Neuronal stem cell (in vitro differentiated cells): ENCODE measurements at places on chromosomes 6 and 20.

DNA sequence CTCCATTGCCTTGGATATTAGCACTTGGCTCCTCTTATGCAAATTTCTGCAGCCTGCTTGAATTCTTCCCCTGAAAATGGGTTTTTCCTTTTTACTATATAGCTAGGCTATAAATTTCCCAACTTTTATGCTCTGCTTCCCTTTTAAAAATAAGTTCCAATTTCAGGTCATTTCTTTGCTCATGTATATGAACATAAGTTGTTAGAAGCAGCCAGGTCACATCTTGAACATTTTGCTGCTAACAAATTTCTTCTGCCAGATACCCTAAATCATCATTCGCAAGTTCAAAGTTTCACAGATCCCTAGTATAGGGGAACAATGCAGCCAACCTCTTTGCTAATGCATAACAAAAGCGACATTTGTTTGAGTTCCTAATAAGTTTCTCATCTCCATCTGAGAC is 34.5 kb upstream of the ENPP4 start:
- no peak overlapping the region for H3K4me3 ChIP-seq
- H3K27me3 ChIP-seq: no peaks in the 10 kb centered on the region
- no peaks in the 10 kb centered on the region for H3K4me1 ChIP-seq
- H3K27ac ChIP-seq: no peak overlapping the region

GRCh38 chr6:105112577-105112976 is 67.2 kb downstream of the POPDC3 start:
- DNase-seq: no peak
- no peak overlapping the region for H3K27ac ChIP-seq
- no peaks in the 10 kb centered on the region for H3K27me3 ChIP-seq
- H3K4me3 ChIP-seq: no peak overlapping the region

GRCh38 chr20:34538671-34539123 is 19.8 kb upstream of the MAP1LC3A start:
- no peak for DNase-seq
- H3K36me3 ChIP-seq: peaks cover 48% of the 10 kb centered on the region
- no peaks in the 10 kb centered on the region for H3K4me1 ChIP-seq

GRCh38 chr20:48532028-48532427 is 295.8 kb downstream of the PREX1 start:
- H3K4me1 ChIP-seq: no peaks in the 10 kb centered on the region
- H3K27me3 ChIP-seq: peaks cover 1% of the 10 kb centered on the region
- no peak for DNase-seq
- no peak overlapping the region for H3K4me3 ChIP-seq
- no peaks in the 10 kb centered on the region for H3K36me3 ChIP-seq

- peaks cover 96% of the 10 kb centered on the region for H3K36me3 ChIP-seq
- H3K27me3 ChIP-seq: no peaks in the 10 kb centered on the region
- DNase-seq: no peak
- H3K4me3 ChIP-seq: no peak overlapping the region
- peaks cover 3% of the 10 kb centered on the region for H3K4me1 ChIP-seq
These were observed 1.6 kb downstream of the KIAA0408 start for GRCh38 chr6:127457456-127458064.

DNA sequence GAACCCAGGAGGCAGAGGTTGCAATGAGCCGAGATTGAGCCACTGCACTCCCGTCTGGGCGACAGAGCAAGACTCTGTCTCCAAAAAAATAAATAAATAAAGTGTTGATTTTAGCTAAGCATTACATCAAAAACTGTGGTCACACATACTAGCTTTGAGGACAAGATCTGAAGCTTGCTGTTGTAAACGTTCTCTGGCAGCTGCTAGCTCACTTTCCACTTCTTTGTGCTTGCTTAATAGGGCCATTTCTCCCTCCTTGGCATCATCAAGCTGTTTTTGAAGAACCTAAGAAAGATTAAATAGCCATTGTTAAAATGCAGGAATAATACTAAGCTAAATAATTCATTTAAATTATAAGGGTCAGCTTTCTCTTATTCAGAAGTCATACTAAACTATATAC is 55.7 kb downstream of the FAM184A start:
- H3K36me3 ChIP-seq: peaks cover 54% of the 10 kb centered on the region
- H3K4me1 ChIP-seq: no peaks in the 10 kb centered on the region
- H3K27me3 ChIP-seq: peaks cover 16% of the 10 kb centered on the region
- no peak overlapping the region for H3K27ac ChIP-seq

GRCh38 chr6:105500693-105501092 is 97.8 kb upstream of the PREP start:
- no peak overlapping the region for H3K4me3 ChIP-seq
- no peaks in the 10 kb centered on the region for H3K4me1 ChIP-seq
- no peak for DNase-seq
- no peak overlapping the region for H3K27ac ChIP-seq
- no peaks in the 10 kb centered on the region for H3K36me3 ChIP-seq

- no peaks in the 10 kb centered on the region for H3K4me1 ChIP-seq
- H3K36me3 ChIP-seq: no peaks in the 10 kb centered on the region
- no peak overlapping the region for H3K4me3 ChIP-seq
- H3K27ac ChIP-seq: no peak overlapping the region
- no peaks in the 10 kb centered on the region for H3K27me3 ChIP-seq
These were observed 292.9 kb downstream of the THBS2 start for GRCh38 chr6:168960551-168961263.

GRCh38 chr6:137964876-137965275 is 97.8 kb downstream of the TNFAIP3 start:
- no peaks in the 10 kb centered on the region for H3K4me1 ChIP-seq
- no peaks in the 10 kb centered on the region for H3K36me3 ChIP-seq
- no peak overlapping the region for H3K4me3 ChIP-seq
- no peak overlapping the region for H3K27ac ChIP-seq
- H3K27me3 ChIP-seq: no peaks in the 10 kb centered on the region
- DNase-seq: no peak

- no peaks in the 10 kb centered on the region for H3K36me3 ChIP-seq
- no peak overlapping the region for H3K4me3 ChIP-seq
- no peak overlapping the region for H3K27ac ChIP-seq
These were observed 53.4 kb downstream of the TFAP2A start for GRCh38 chr6:10361428-10361827.

DNA sequence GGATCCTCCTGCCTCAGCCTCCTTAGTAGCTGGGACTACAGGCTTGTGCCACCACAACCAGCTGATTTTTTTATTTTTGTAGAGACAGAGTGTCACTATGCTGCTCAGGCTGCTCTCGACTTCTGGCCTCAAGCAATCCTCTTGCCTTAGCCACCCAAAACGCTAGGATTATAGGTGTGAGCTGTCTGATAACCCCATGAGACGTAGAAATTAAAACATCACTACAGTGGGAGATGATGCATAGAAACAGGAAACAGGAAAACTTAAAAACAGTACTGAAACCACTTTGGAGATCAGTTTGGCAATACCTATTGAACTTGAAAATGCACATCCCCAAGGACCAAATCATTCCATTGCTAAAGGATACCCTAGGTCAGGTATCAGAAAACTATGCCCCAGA is 10.8 kb downstream of the SENP6 start:
- H3K4me1 ChIP-seq: no peaks in the 10 kb centered on the region
- no peaks in the 10 kb centered on the region for H3K27me3 ChIP-seq
- no peak overlapping the region for H3K27ac ChIP-seq

GRCh38 chr20:16360668-16361067 is 212.6 kb downstream of the KIF16B start:
- H3K27ac ChIP-seq: no peak overlapping the region
- H3K4me3 ChIP-seq: no peak overlapping the region
- DNase-seq: no peak
- H3K27me3 ChIP-seq: no peaks in the 10 kb centered on the region
- no peaks in the 10 kb centered on the region for H3K4me1 ChIP-seq
- no peaks in the 10 kb centered on the region for H3K36me3 ChIP-seq

- H3K4me1 ChIP-seq: peaks cover 8% of the 10 kb centered on the region
- H3K27me3 ChIP-seq: no peaks in the 10 kb centered on the region
- no peaks in the 10 kb centered on the region for H3K36me3 ChIP-seq
These were observed 338.2 kb downstream of the CDH4 start for GRCh38 chr20:61590236-61590635.

DNA sequence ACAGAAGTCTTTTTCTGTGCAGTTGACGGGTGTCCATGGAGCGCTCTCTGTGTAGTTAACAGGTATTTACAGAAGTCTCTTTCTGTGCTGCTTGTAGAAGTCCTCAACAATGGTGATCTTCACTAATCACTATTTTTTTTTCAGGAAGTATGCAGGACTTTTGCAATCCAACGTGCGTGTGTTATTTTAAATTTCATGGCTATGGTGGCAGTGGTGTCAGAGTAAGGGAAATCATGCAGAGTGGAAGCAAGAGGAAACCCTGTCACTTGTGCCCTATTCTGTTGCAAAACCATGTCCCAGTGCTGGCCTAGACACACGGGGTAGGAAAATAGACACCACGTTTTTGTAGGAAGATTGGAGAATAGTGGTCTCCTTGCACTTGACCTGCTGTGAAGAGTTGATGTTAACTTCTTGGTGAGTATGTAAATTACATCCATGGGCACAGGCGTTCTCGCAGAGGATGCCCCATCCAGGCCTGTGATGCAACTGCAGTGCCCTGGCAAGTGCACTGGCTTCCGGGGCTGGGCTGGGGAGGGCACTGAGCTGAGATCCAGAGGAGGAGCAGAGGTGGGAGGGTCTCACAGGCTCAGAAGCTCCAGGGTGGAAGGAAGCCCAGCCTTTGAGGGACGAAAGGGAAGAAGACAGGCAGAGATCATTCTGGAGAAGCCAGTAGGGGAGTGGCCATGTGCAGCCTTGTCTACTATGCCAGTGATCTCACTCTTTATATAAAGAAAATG is 146.5 kb downstream of the SYCP2 start:
- no peak overlapping the region for H3K4me3 ChIP-seq
- peaks cover 3% of the 10 kb centered on the region for H3K4me1 ChIP-seq
- no peak for DNase-seq
- H3K27ac ChIP-seq: no peak overlapping the region
- peaks cover 24% of the 10 kb centered on the region for H3K27me3 ChIP-seq

DNA sequence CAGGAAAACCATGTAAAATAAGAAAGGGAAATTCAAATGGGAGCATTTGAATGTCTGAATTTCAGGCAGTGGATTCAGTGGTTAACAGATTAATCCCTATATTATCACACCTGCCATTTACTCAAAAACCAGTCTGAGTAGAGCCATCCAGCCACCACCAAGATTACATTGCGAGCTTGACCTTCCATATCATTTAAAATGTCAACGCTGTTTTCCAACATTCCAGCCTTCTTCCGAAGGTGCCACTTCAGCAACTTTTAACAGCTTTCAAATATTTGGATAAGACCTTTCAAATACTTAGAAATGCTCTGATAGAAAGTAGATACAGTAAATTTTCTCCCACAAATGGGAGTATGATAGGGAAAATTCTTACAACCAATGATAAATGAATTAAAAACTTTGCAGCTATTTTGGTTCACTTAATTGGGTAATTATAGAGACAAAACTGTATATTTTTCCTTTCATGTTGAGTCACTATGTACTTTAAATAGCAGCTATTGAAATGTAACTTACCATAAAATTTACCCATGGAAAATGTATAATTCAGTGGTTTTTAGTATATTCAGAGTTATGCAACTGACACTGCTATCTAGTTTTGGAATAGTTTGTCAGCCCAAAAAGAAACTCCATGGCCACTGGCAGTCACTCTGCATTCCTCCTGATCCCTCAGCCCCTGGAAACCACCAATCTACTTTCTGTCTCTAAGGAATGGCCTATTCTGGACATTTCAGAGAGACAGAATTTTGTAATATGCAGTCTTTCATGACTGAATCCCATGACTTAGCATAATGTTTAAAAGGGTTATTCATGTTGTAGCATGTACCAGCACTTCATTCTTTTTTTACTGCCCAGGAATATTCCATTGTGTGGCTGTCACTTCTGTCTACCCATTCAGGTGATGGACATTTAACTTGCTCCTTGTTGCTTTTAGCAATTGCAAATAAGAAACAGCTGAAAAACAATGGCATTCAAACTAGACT is 21.5 kb downstream of the EZR start:
- H3K27ac ChIP-seq: no peak overlapping the region
- peaks cover 26% of the 10 kb centered on the region for H3K4me1 ChIP-seq
- DNase-seq: no peak
- H3K27me3 ChIP-seq: no peaks in the 10 kb centered on the region
- H3K36me3 ChIP-seq: no peaks in the 10 kb centered on the region

DNA sequence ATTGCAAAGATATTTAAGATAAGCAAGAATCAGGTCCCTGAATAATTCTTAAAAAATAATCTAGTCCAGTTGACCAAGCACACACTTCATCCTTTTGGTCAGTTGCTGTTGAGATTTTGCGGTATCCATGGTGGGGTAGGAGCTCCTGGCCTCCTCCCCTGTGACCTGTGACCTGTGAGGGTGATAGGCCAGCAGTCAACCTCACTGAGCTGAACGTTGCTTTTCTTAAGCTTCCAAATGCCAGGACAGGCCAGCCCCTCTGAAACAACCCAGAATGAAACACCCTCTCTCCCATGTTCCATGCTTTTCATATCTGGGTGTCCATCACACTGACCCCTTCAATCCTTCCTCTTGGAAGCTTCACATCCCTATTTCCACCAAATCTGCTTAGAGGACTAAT is 164.9 kb downstream of the THBS2 start:
- no peak overlapping the region for H3K4me3 ChIP-seq
- no peak overlapping the region for H3K27ac ChIP-seq
- H3K36me3 ChIP-seq: no peaks in the 10 kb centered on the region

- no peak overlapping the region for H3K27ac ChIP-seq
- H3K36me3 ChIP-seq: no peaks in the 10 kb centered on the region
- no peaks in the 10 kb centered on the region for H3K4me1 ChIP-seq
- DNase-seq: peak; percentile 4
- H3K4me3 ChIP-seq: no peak overlapping the region
These were observed 120.0 kb upstream of the RREB1 start for GRCh38 chr6:6987749-6988148.

GRCh38 chr20:2153326-2153725 is 51.7 kb downstream of the STK35 start:
- no peaks in the 10 kb centered on the region for H3K4me1 ChIP-seq
- H3K36me3 ChIP-seq: no peaks in the 10 kb centered on the region
- no peak overlapping the region for H3K27ac ChIP-seq
- no peak for DNase-seq
- H3K27me3 ChIP-seq: no peaks in the 10 kb centered on the region
